ENCODE measurements at places on chromosomes 12 and 14.
A peak's percentile ranks its signal among the peaks of the same experiment; 100 is the strongest.

- peak; percentile 65 for DNase-seq
Observed at GRCh38 chr14:75981426-75982265, at the start of gene TGFB3. TGFB3 (minus strand) TSS chr14:75981995; CDS start chr14:75980893, 1,102 bp downstream.

- no peak for DNase-seq
Observed at GRCh38 chr12:124847113-124848074, 16.3 kb downstream of the SCARB1 start.

DNA sequence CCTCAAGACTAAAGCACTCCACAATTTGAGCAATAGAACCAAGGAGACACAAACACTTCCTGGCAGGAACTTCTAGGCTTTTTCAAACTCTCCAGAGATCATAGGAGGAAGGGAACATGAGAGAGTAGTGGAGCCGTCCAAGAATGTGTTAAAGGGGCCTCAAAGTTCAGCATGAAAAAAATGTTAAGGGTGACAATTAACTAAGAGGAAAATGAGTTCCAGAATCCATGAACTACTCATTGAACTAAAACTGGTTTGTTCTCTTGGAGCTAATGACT, 122.0 kb downstream of the WIF1 start:
- DNase-seq = no peak

- DNase-seq = no peak
Observed at GRCh38 chr12:131331148-131331750, 377.5 kb downstream of the ADGRD1 start.

- peak; percentile 70 for DNase-seq
Observed at GRCh38 chr14:35368139-35368460, 36.4 kb downstream of the NFKBIA start.

- DNase-seq = no peak
Observed at GRCh38 chr12:91778091-91778832, 367.4 kb downstream of the BTG1 start.

GRCh38 chr12:104505095-104505818, 48.5 kb downstream of the CHST11 start:
- DNase-seq = no peak

GRCh38 chr12:26890784-26891183, 47.0 kb downstream of the INTS13 start:
- DNase-seq = no peak

GRCh38 chr14:42673963-42674362, 1067.3 kb downstream of the LRFN5 start:
- no peak for DNase-seq

- DNase-seq = peak; percentile 84
Observed at GRCh38 chr14:92922883-92923743, at the start of gene CHGA. CHGA (plus strand) TSS chr14:92923150; CDS start chr14:92923360, 210 bp downstream.

DNA sequence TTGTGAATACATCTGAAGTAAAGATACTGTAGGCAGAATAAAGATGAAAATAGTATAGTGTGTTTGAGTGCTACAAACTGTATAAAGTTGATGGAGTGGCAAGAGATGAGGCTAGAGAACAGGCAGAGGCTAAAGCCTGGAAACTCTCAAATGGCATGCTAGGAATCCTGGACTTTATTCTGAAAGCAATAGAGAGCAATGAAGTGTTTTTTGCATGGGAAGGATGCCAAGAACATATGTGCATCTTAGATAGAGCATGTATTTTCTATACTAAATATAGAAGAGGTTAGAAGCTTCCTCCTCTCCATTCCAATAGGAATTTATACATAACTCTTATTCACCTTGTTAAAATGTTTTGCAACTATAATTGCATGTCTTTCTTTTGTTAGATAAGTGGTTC, 86.3 kb upstream of the TMTC2 start:
- DNase-seq = no peak

GRCh38 chr12:102993537-102993936, 36.1 kb downstream of the ASCL1 start:
- no peak for DNase-seq

DNA sequence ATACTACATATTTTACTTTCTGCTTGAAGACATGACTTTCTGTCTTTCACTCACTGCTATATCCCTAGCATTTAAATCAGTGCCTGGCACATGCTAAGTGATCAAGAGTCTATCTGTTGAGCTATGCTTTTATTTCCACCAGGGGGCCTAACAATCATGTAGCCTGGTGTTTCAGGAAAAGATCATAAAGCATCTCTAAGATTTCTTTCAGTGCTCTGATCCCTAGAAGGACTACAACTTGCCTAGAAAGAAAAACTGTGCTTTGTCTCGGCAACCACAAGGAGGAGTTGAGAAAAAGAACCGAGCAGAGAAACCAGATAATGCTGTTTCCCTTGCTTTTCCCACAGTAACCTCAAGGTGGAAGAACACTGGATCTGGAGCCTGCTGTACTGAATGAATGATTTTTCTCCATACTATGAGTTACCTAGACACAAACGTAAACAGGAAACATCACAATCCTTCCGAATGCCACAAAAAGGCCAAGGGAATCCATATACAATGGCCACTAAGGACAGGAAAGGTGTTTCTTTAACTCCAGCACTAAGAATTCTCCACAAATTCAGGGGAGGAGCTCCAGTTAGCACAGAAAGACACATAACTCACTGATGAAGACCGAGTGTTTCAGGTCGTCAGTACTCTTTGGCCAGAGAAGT, 1.2 kb downstream of the CRY1 start:
- no peak for DNase-seq

DNA sequence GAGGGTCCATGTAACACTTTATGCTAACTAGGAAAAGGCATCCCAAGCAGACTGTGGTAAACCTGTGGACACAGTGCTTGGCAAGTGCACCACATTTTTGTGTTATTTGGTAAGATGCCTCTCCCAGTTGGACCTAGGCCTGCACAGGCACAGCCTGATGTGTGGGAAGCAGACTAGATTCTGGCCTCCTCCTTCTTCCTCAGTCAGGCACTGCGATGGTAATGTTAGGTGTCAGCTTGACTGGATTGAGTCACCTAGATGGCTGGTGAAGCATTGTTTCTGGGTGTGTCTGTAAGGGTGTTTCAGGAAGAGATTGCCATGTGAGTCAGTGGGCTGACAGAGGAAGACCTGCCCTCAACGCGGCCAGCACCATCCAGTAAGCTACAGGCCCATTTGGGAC, 25.3 kb upstream of the RHOJ start:
- no peak for DNase-seq

- DNase-seq = no peak
Observed at GRCh38 chr14:65410640-65411039, 1.9 kb upstream of the FUT8 start.

DNA sequence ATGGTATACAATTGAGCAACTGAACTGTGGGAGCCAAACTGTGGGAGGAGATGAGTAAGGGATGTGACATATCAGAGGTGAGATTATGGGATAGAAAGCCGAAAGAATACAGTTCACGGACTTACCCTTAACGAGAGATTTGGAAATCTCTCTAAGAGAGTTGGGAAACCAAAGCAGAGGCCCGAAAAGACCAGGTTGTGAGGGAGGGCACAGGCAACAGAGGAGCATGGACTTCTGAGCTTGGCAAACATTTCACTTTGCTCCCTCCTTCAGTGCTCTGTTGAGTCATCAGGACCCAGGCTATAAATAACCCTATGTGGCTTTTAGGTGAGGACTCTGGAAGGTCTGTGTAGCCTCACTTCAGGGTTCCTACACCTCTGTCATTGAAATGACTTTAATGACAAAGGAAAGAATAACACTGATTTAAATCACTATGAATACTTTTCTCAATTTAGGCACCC, 120.6 kb downstream of the TGFB3 start:
- DNase-seq = no peak

- DNase-seq = no peak
Observed at GRCh38 chr14:61640158-61641136, 54.9 kb upstream of the HIF1A start.

GRCh38 chr12:6562881-6563280, 5.2 kb downstream of the NOP2 start:
- no peak for DNase-seq

DNA sequence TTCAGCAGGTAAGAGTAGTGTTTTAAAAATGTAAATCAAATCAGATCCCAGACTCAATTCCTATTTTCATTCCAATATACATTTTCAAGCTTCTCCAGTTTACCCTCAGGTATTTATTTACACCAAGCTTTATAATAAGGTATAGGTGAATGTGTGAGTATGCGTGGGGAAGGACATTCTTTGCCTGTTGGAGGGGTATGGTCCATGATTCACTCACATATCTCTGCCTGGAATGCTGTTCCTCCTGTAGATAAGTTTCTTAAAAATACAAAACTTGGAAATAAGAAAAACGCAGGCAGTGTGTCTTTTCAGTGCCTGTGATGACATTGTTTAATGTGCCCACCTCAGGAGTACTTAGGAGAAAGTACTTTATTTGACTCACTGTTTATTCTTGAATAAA, 118.6 kb downstream of the CCDC91 start:
- DNase-seq = no peak

DNA sequence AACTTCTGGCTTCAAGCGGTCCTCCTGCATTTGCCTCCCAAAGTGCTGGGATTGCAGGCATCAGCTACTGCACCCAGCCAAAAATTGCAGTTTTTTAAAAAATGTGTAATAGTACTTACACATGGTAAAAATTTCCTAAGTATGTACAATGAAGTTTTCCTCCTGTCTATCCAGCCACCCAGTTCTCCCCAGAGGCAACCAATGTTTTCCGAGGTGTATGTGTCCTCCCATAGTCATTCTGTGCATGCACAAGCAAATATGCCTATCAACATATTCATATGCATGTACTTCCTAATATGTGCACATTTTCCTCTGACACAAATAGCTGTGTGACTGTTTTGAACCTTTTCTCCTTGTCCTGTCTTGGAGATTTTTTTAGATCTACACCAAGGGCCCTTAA, 195.0 kb downstream of the SLC5A8 start:
- no peak for DNase-seq

- peak; percentile 87 for DNase-seq
Observed at GRCh38 chr12:57754411-57755193, at the start of gene MARCHF9. MARCHF9 (plus strand) TSS chr12:57755103; CDS start chr12:57755529, 426 bp downstream.

GRCh38 chr12:588024-588322, 75.3 kb downstream of the NINJ2 start:
- DNase-seq = no peak

DNA sequence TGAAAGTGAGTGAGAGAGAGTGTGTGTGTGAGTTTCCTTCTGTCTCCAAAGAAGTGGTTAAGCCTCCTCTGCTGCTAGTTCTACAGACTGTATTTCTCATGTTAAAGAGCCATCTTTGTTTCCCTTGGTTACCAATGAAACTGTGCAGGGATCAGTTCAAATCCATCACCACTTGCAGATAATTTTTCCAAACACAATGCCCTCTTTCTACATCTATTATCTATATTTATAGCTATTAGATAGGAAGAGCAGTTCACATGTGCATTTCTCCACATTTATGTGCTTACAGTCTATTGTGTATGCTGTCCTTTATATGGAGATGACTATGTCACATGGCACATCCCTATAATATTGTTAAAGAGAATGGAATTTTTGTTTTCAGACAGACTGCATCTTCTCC, 2.2 kb upstream of the DAAM1 start:
- no peak for DNase-seq

- no peak for DNase-seq
Observed at GRCh38 chr12:28941248-28941647, 207.8 kb upstream of the FAR2 start.

DNA sequence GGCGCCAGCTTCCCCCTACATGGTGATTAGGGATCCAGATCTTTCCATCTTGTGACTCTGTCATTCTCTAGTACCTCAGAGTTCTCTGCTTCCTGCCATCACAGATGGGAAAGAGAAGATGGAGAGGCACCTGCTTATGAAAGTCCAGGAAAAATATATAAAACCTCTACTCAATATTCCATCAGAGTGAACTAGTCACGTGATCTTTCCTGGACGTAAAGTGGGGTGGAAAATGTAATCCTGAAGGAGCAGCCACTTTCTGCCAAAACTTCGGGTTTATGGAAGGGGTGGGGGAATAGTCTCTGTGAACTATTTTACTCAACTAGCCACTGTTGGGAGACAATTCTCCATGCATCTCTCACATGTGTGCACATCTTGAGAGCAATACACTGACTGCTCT, 47.7 kb downstream of the STAB2 start:
- DNase-seq = no peak

GRCh38 chr14:47332939-47333338, 342.5 kb downstream of the MDGA2 start:
- DNase-seq = no peak

DNA sequence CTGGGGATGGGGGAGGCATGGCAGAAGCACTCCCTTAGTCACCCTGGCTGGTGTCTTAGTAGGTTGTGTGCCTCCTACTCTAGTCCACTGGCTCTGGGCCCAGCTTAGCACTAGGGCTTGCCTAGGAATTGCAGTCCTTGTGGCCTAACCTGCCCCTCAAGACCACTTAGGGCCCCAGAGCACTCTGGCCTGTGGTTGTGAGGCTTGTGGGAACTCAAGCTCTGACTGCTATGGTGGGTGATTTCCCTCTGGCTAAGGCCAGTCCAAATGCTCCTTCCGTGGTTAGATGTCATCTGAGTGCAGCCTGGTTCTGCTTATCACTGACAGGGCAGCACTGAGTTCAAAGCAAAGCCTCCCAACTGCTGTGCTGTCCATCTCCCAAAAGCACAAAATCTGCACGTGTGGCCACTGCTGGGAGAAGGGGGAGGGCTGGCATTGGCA, 20.2 kb downstream of the FGD4 start:
- DNase-seq = no peak

GRCh38 chr12:104549815-104550480, 93.2 kb downstream of the CHST11 start:
- no peak for DNase-seq

DNA sequence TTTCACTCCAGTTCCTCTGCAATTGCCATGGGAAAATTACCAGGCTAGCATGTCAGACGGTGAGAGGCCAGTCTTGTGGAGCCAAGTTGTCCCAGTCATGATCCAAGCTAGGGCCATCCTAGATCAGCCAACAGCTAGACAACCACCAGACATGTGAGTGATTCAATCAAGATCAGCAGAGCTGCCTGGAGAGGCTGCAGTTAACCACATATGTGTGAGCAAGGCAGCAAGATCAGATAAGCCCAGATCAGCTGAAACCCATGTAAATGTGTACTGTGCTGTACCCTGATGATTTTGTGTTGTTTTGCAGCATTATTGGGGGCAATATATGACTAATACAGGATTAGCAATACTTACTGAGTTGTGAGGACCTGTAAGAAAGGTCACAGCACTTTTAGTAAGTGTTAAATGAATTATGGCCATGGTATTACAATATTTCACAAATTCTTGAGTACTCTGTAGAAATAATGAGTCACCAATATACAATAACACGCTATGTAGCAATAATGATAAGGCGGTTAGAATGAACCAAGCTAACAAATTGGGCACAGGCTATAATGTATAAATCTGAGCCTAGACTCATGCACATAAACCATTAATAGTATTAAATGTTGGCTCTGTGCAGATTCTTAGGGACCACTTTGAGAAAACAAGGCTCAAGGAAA, 91.4 kb downstream of the SUDS3 start:
- no peak for DNase-seq

GRCh38 chr12:45131506-45131905, 80.6 kb upstream of the DBX2 start:
- no peak for DNase-seq

GRCh38 chr12:13135371-13136178, 32.1 kb upstream of the GSG1 start:
- no peak for DNase-seq
